ENCODE measurements at places on chromosomes 4 and X.

- no peak for DNase-seq
Measured at GRCh38 chrX:11768039-11768438, 10.0 kb downstream of the MSL3 start.

GRCh38 chr4:14583331-14583730 is 418.9 kb upstream of the CPEB2 start:
- DNase-seq = no peak

DNA sequence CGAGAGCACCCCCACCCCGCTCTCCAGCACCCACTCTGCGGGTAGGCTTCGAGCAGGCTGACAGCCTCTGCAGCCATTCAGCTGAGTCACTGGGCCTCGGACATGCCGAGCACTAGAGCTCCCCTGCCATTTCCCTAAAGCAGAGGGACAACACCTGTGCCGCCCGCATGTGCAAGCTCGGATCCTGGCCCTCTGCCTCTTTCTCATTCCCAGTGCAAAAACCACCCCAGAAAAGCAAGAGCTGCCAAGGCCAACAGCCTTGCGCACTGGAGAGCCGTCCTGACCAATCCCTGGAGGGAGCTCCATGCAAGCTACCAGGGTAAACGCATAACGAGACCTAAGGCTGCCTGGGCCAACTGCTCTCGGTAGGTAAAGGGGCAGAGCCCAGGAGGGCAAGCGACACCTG is 5.3 kb downstream of the HCFC1 start:
- DNase-seq = peak; percentile 81

DNA sequence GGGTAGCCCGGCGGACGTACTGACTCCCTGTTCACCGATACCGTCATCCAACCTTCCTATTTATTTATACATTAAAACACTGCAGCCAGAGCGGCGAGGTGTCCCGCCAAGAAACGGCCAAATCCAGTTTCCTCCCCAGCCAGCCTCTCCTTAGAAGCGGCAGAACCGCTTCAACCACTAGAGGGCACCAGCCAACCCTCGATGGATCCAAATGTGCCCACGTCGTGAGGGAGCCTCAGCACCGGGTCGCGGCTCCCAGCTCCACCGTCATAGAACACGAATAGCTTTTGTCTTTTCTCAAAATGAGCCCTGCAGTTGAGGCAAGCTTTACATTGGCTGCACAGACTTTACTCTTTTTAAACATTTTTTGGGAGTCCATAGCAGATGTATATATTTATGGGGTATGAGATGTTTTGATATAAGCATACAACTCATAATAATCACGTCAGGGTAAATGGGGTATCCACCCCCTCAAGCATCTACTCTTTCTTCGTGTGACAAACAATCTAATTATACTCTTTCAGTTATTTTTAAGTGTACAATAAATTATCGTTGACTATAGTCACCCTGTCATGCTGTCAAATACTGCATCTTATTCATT is 13.0 kb upstream of the HELT start:
- DNase-seq = peak; percentile 87

- DNase-seq = no peak
Measured at GRCh38 chr4:69775321-69775867, 15.0 kb upstream of the SULT1B1 start.

GRCh38 chrX:55710701-55711100 is 6.8 kb upstream of the RRAGB start:
- peak; percentile 22 for DNase-seq

GRCh38 chr4:153141238-153141637 is 63.0 kb upstream of the TRIM2 start:
- no peak for DNase-seq

DNA sequence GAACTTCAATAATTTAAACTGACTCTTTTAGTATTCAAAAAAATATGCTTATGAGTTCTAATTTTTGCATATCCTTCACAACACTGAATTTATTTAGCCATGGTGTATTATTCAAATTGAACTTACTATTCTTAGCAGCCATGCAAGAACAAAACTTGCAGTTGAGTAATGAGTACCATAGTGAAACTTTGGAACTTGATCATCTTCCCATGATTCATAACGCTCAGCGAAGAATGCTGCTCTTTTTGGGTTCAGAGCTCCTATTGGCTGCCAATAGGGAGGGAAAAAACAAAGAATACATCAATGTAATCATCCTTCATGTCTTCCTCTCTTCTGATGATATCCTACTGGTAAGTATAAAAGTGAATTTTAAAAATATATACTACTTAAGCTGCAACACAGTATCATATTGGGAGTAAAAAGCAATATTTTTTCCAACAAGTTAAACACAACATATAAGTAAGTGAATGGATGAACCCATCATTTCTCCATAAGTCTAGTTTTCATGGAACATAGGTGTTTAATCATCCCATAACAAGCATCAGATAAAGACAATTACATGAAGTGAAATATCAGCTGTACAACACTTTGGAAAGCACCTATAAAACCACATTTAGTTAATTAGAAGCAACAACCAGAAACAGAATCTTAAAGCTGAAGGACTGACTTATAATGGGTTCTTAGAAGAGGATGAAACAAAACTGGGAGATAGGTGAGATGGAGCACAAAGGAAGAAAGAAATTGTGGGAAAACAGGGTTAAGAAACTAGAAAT is 145.2 kb upstream of the MAB21L2 start:
- no peak for DNase-seq

DNA sequence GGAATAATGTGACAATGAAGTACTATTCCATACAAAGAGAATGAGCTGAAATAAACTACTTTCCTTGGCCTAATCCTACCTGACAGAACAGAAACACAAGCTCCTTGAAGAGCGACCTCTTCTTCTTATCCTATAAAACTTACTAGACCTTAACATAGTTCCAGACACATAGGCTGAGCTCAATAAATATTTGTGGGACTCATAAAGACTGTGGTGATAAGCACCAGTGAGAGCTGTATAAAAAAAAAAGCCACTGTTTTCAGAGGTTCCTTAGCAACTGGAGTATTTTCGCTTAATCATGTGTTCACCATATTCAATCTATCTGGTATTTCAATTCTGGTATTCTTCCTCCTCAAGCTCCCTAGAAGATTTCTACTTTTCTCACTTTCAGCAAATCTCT is 1129.6 kb downstream of the STPG2 start:
- no peak for DNase-seq

DNA sequence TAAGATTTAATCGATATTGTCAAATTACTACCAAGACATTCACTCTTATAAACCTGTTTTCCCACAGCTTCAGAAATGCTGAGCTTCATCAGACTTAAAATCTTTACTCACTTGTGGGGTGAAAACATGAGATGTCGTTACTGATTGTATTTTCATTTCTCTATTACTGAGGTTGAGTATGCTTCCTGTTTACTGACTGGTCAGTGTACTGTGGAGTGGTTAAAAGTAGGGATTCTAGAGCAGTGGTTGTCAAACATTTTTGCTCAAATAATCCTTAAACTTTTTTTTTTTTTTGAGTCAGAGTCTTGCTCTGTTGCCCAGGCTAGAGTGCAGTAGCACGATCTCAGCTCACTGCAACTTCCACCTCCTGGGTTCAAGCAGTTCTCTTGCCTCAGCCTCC is 50.3 kb downstream of the NSUN7 start:
- DNase-seq = no peak

- no peak for DNase-seq
Measured at GRCh38 chr4:151569650-151570049, 160.7 kb downstream of the FHIP1A start.

DNA sequence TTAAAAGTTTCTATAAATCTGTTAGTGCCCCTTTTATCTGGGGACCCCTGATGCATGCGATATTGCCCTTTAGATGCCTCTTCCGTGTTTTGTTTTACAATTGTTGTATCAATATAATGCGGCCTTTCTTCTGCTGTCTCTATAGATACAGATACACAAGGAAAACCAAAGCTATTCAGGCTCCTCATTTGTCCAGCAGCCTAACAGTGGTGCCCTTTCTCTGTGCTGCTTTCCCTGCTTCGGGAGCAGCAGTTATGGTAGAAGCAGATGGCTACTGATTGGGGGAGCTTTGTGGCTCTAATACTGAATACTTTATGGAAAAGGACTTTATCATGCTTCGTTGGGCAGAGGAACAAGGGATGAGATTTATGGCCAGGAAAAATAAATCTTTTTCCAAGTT is 10.6 kb upstream of the PRDM8 start:
- DNase-seq = no peak

GRCh38 chr4:74335341-74336021 is 27.2 kb downstream of the EPGN start:
- no peak for DNase-seq

- peak; percentile 66 for DNase-seq
Measured at GRCh38 chrX:119236623-119237561, 807 bp downstream of the PGRMC1 start.

- no peak for DNase-seq
Measured at GRCh38 chr4:113831457-113831856, 69.9 kb upstream of the CAMK2D start.

DNA sequence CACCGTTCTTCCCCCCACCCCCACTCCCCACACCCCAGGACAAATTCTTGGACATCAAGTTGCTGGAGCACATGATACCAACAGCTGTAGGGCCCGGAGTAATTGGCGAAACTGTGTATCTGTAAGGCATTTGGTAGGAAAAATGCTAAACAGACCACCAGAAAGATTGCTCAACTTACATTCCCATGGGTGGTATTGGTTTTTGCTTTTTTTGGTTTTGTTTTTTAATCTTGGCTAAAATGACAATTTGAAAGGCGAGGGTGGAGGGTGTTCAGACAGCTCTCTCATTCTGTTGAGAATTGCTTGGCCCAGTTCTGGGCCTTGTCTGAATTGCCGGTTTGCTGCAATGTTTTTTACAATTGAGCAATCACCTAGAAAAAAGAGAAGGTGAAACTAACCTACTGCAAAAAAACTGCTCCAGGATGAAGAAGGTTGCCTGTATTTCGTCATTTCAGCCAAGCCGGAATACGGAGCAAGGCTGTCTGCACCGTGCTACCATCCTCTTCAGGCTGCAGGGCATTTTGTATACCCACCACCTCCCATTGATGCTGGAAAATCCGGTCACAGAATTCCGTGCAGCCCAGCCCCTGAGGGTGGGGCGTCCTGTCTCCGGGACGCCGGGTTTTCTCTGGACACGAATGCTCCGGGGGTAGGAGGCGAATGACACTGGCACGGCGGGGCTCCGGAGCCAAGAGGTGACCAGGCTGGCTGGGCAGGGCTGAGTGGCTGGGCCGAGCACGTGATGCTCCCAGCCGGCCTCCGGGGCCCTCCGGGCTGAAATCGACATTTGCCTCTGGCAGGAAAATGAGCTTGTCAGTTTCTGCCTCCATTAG is at the start of gene CLCN4:
TSS of gene CLCN4 (plus strand) at position 777 of the 833 bp plus-strand sequence. CDS start 28,058 bp downstream, outside the sequence.
- peak; percentile 57 for DNase-seq

- DNase-seq = no peak
Measured at GRCh38 chrX:11787564-11787963, 29.5 kb downstream of the MSL3 start.

DNA sequence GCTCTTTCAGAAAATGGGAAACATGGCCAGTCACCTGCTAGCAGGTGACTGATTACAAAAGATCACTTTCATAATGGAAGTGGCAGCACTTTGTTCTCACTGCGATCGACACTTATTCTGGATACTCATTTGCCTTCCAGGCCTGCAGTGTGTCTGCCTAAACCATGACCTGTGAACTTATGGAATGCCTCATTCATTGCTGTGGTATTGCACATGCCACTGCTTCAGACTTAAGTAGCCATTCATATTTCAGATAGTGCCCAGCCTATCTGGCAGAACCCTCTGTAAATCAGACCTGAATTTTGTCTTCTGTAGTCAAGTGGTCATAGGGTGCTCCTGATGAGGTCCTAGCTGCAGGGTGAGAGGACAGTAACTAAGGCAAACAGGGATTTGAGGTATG is 23.3 kb upstream of the MGST2 start:
- DNase-seq = no peak

DNA sequence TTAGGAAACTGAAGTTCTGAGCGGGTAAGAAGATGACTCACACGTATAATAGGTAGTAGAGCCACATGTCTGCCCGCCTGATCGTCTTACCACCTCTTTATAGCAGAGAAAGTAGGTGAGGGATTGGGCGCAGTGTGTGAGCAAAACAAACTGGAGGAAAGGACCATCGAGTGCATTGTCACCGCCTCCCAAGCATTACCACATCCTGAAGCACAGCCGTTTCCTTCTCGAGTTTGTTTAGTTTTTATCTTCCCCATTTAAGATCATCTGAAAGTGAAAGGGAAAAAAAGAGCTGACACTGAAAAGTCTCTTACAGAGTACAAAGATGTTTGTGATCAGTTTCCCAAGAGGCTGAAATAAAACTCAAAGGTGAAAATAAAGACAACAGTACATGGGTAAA is 14.8 kb downstream of the PDK3 start:
- DNase-seq = peak; percentile 32

GRCh38 chrX:109856974-109857373 is 123.9 kb upstream of the ACSL4 start:
- DNase-seq = no peak

DNA sequence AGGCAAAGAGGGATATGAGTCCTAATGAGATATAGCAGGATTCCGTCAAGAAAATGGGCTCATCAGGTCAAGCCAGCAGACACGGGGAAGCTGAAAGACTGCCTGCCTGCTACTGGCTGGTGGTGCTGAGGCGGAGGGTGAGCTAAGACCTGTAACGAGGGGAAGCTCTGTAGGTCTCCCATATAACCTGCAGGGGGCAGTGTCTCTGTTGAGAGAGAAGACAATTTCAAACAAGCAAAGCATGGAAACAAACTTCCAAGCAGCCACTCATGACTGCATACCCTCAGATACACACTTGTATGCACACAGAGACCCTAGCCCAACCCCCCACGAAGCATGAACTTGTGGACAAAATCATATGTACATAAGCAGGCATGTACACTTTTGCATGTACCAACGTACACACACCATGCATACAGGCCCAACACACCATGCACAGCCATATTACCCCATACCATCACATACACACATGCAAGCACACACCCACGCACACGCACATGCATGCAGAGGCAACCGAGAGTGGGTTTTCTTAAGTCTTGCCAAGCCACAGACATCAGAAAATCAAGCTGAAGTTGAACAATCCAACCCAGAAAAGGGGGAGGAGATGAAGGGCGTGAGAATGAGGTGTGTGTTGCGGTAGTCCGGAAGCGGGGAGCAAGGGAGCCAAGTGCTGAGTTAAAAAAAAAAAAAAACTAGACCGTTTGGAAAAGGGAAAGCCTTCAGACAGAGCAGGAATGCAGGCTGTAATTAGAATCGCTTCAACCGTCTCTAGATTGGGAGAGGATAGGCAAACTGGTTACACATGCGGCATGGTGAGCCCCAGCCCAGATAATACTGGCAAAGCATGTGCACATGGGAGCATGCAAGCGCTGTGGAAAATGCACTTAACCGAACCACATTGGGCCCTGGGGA is 71.0 kb downstream of the PJA1 start:
- no peak for DNase-seq

All from tibial artery (tissue), 4 donors.